Cardiac septum (tissue), 1 donor: ENCODE measurements at places on chromosomes 16 and 17.

DNA sequence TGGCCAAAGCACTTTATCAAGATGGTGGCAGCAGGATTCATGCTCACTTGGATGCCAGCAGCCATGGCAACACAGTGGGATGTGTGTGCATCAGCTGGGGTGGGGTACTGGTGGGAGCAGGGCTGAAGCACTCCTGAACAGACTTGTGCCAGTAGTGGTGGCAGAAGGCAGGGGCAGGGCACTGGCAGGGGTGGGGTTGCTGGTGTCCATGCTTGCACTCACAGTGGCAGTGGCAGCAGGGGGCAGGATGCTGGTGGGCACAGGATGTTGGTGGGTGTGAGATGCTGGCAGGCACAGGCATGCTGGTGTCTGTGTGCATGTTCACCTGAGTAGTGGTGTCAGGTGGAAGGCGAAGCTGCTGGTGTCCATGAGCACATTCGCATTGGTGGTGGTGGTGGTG, 161.0 kb upstream of the PMFBP1 start:
- DNase-seq: no peak

GRCh38 chr17:4788159-4788806, 481 bp upstream of the GLTPD2 start:
- DNase-seq: no peak

DNA sequence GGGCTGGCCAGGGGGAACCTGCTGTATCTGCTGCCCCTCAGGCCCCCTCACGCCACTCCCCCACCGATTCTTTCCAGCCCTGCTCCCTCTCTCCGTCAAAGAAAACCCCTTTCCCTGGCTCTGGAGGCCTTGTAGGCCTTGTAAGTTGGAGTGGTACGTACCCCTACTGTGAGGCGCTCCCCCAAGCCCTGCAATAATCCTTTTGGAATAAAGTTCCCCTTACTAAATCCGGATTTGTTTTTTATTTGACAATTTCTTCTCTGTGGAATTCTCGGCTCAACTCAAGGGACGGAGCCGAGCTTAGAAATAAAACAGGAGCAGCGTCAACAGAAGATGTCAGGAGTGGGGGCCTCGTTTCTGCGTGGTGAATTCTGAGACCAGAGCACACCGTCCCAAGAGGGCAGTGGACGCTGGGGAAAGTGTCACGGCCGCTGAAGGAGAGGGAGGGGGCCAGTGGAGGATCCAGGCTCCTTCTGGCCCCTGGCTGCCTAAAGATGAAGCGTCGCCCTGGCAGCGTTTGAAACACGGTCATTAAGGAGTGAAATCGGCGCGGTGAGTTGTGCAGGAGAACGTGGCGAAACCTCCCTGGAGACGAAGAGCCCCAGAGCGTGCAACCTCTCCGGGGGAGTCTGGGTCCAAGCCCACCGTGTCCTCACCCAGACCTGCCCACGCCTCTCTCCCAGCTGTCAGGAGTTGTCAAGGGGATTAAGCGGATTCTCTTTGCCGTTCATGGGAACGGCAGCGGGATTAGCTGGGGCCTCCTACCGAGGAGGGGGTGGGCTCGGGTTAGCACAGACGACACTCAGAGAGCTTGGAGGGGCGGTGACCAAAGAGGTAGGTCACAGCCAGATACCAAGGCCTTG, 47.0 kb downstream of the SLC7A5 start:
- DNase-seq: no peak

GRCh38 chr17:66466840-66467367, 164.5 kb downstream of the PRKCA start:
- no peak for DNase-seq

- peak; percentile 51 for DNase-seq
Observed at GRCh38 chr16:17241264-17241835, 229.4 kb downstream of the XYLT1 start.

GRCh38 chr17:11628374-11628773, 30.1 kb downstream of the DNAH9 start:
- no peak for DNase-seq

DNA sequence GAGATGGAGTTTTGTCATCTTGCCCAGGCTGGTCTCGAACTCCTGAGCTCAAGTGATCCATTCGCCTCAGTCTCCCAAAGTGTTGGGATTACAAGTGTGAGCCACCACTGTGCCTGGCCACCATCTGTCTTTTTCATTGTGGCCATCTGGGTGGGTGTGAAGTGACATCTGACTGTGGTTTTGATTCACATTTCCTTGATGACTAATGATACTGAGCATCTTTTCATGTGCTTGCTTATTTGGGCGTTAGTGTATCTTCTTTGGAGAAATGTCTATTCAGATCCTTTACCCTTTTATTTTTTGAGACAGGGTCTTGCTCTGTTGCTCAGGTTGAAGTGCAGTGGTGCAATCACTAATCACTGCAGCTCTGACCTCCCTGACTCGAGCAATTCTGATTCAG, 53.9 kb upstream of the ERN1 start:
- no peak for DNase-seq

DNA sequence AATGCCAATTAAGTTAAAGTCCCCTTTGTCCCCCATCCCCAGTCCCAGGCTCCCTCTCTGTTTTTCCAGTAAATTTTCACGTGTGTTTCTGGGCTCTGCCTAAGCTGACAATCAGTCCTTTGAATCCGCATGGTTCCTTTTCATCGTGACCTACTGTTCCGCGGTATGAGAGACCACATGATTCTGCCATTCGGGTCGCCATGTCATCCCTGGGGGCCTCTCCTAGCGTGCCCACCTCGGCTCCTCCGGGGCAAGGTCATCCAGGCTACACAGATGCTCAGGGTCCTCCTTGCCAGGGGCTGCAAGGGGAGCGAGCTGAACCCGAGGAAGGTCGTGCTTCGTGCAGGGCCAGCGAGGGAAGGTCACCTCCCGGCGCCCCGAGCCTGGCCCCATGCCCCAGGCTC, 157.6 kb downstream of the RAB11FIP4 start:
- no peak for DNase-seq

DNA sequence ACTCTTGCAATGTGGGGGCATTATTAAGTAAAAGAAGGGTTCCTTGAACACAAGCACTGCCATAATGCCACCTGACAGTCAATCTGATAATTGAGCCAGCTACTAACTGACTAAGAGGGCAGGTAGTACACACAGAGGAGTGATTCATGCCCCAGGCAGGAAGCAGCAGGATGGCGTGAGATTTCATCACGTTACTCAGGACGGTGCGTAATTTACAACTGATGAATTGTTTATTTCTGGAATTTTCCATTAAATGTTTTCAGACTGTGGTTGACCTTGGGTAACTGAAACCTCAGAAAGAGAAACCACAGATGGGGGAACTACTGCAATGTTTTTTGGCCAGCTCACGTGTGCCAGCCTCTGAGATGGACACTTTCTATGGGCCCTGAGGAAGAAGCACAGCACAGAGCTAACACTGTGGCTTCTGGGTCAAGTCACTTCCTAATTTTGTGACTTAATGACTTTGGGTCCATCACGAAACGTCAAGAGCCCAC, 46.7 kb downstream of the C17orf67 start:
- no peak for DNase-seq

DNA sequence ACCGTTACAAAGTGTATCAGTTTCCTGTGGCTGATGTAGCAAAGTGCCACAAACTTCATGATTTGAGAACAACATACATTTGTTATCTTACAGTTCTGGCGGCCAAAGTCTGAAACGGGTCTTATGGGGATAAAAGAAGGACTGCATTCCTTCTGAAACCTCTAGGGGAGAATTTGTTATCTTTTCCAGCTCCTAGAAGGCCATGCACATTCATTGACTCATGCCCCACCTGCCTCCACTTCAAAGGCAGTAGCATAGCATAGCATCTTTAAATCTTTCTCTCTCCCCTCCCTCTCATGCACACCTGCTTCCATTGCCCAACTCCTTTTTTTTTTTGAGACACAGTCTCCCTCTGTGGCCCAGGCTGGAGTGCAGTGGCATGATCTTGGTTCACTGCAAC, 190.7 kb upstream of the DYNLRB2 start:
- DNase-seq: no peak

- no peak for DNase-seq
Observed at GRCh38 chr17:71937914-71938313, 182.9 kb upstream of the SOX9 start.

- DNase-seq: no peak
Observed at GRCh38 chr16:4264546-4264945, 8.3 kb downstream of the TFAP4 start.

DNA sequence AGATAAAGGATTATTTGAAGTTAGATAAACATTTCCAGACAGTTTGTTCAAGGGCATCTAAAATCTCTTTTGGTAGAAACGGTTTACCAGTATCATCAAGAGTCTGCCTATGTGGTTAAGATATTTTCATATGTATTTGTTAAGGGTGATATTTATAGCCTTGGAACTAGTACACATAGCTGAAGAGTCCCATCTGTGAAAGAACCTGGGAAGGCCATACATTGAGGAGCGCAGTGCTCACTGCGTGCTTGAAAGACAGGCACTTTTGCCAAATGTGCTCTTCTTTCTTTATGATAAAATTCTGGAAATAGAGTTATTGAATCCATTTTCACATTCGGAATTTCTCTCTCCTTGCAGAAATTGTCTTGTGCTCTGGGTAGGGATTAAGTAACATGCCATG, 7.7 kb downstream of the IGSF6 start:
- no peak for DNase-seq

- no peak for DNase-seq
Observed at GRCh38 chr17:80668375-80669148, 123.9 kb downstream of the RPTOR start.

- DNase-seq: no peak
Observed at GRCh38 chr17:80963812-80964543, 27.7 kb upstream of the CHMP6 start.

GRCh38 chr16:15464401-15465186, 30.2 kb downstream of the BMERB1 start:
- DNase-seq: no peak

GRCh38 chr16:424623-425081, 797 bp upstream of the RAB11FIP3 start:
- no peak for DNase-seq

DNA sequence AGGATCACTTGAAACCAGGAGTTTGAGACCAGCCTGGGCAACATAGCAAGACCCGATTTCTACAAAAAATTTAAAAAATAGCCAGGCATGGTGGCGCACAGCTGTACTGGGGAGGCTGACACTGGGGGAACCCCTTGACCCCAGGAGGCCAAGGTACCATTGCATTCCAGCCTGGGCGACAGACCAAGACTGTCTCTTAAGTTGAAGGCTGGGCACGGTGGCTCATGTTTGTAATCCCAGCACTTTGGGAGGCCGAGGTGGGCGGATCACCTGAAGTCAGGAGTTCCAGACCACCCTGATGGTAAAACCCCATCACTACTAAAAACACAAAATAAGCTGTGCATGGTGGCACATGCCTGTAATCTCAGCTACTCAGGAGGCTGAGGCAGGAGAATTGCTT, 74.9 kb downstream of the LITAF start:
- DNase-seq: no peak

DNA sequence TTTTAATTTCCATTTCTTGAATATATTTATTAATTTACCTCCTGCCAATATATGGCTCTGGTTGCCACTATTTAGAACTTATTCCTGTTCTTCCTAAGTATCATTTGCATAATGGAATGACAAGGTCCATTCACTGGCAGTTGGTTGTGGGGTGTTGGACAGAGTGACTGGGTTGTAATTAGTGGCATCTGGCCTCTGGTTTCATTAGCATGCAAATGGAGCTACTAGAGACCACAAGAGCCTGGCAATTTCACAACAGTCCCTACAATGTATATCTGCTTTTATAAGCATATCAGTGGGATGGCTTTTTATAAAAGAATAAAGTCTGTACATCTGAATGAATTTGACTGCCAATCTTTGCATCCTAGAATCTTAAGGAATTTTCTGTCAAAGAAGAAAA, 1030.9 kb upstream of the CDH8 start:
- no peak for DNase-seq

DNA sequence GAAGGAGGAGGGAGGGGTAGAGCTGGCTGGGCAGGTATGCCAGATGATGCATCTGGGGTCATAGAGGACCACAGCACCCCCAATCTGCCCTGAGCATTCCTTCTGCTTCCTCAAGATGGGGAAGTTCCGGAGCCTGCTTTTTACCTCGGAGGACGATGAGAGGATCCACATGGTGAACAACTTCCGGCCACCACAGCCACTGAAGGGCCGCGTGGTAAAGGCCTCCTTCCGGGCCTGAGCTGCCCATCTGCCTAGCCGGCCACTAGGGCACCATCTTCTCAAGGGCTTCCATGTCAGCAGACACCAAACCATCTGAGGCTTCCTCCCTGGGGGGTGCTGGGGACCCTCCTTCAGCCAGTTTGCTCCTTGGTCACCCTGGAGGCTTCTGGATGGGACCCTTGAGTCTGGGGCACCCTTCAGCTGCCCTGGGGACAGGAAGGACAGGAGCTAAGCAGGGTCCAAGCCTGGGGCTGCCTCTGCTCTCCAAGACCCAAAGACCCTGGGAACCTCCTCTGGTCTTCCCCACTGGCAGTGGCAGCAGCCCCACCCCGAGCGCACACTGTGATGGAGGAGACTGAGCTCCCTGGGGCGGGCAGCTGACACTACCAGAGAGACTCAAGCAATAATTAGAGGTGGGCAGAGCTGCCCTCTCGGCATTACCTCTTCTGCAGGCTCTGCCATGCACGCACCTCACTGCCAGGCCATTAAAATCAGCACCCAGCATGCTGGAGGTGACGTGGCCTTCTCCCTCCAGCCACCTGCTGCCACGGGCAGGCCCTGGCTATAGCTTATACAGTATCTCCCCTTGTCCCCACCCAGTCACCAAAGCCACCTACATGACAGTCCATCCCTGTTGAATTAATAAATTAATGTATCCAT, 9.3 kb downstream of the CA7 start:
- DNase-seq: no peak
